ENCODE measurements at places on chromosomes 1 and 21. TPM values are rescaled to one million over a fixed set of nuclear protein-coding genes. Genes with fewer than 3 reads are reported as not detected.

Gene LCE1A
- total RNA-seq, result not detected

Gene CHIA
- not detected for total RNA-seq

Gene KRTAP6-2
- not detected for total RNA-seq

Gene NBPF4
- total RNA-seq, result 0.15 TPM

Gene SPATA21
- not detected for total RNA-seq

Gene PODN
- total RNA-seq, result not detected

Gene FCGR2B
- not detected for total RNA-seq

Gene KIF21B
- total RNA-seq, result 155 TPM

Gene BACE2
- 2.4 TPM for total RNA-seq

Gene RGS1
- total RNA-seq, result 35.7 TPM

Gene CNIH3
- total RNA-seq, result 3.6 TPM

Gene MXRA8
- not detected for total RNA-seq

Gene FCGR3A
- total RNA-seq, result 1.6 TPM

Gene RBM11
- 0.84 TPM for total RNA-seq

Gene CSF3R
- total RNA-seq, result not detected

Gene SLAMF6
- total RNA-seq, result 31.0 TPM

Gene CASQ1
- 0.68 TPM for total RNA-seq

Gene OR14K1
- not detected for total RNA-seq

Gene RGS18
- 0.79 TPM for total RNA-seq

Gene ADAMTS5
- total RNA-seq, result not detected

Gene TSTD1
- total RNA-seq, result 62.8 TPM

Gene DPT
- total RNA-seq, result not detected

Gene LINGO4
- total RNA-seq, result 0.15 TPM

Gene VAV3
- total RNA-seq, result 3.1 TPM

Gene GJC2
- total RNA-seq, result 1.8 TPM

Gene SPRR2D
- not detected for total RNA-seq

Gene MAP1LC3C
- not detected for total RNA-seq

Gene CFHR3
- not detected for total RNA-seq

Gene EVA1C
- 4.5 TPM for total RNA-seq

Gene MYOC
- total RNA-seq, result not detected

Gene KLF17
- not detected for total RNA-seq

Gene AUNIP
- total RNA-seq, result 8.1 TPM

Gene LMX1A
- total RNA-seq, result not detected

Gene AGT
- not detected for total RNA-seq

Data from activated CD8-positive, alpha-beta memory T cell treated with anti-CD3 and anti-CD28 coated beads, Interleukin-2, amount 10 ng/mL, durations not matched to agents 7 days and 5 days (primary cell).